ENCODE measurements at places on chromosomes 11 and 22.

DNA sequence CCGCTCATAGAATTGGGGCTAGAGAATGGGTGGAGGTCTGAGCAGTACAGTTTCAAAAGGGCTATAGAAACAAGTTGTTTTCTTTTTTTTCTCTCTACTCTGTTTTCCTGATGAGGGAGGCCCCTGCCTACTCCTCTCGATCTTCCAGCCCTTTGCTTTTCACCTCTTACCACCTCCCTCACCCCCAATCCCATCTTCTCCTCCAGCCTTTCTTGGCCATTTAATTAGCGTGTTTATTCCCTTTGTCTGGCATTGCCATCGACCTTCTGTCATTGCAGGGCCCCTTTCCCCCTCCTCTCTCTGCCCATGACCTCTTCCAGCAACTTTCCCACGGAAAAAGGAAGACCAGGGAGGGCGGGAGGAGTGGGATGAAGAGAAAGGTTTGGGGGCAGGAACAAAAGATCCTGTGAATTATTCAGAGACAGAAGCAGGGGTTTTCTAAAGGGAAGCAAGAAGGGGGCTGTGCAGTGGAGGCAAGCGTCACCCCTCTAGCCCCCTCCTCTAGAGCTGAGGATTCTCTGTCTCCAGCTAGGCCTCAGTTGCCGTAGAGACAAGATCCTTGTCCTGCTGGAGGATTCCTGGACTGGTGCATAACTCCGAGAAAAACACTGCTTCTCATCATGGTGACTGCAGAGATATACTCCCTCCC is 12.9 kb downstream of the DTX4 start:
- DNase-seq, result no peak

DNA sequence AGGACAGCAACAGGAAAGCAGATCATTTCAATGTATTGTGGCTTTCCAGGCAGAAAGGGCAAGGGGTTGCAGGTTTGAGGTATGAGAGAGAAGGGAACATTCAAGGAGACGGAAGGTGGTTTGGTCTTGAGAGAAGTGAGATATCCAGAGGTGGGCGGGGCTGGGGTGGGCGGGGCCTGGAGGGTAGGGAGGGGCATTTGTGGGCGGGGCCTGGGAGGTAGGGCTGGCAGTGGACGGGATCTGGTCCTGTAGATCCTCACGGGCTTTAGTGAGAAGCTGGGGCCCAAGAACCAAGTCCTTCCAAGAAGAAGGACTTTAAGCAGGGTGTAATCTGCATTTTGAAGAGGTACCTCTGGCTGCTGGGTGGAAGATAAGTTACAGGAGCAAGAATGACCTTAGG is 199.2 kb downstream of the MN1 start:
- no peak for DNase-seq

- DNase-seq, result no peak
Measured at GRCh38 chr22:23122992-23123803, 18.6 kb downstream of the RSPH14 start.

- peak; percentile 61 for DNase-seq
Measured at GRCh38 chr11:64916040-64916774, 802 bp downstream of the ATG2A start.

- peak; percentile 45 for DNase-seq
Measured at GRCh38 chr11:62593434-62594044, 2.2 kb upstream of the TUT1 start.

GRCh38 chr11:108870373-108871020 is 205.6 kb downstream of the DDX10 start:
- no peak for DNase-seq

DNA sequence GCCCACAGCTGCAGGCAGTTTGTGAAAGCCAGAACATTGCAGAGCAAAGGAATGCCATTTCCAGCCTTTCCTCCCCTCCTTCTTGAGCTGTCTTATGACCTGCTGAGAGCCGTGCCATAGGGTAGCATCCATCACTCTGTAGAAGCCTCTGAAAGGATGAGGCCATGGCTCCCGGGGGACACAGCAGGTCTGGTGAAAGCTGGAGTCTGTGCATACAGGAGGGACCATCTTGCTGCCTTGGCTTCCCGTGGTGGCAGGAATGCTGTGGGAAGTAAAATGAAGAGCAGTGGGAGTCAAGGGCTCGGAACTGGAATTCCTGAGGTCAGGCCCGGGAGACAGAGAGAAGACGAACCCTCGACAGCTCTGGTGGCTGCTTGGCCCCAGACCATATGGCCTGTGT is 30.9 kb downstream of the ANO1 start:
- DNase-seq, result no peak

DNA sequence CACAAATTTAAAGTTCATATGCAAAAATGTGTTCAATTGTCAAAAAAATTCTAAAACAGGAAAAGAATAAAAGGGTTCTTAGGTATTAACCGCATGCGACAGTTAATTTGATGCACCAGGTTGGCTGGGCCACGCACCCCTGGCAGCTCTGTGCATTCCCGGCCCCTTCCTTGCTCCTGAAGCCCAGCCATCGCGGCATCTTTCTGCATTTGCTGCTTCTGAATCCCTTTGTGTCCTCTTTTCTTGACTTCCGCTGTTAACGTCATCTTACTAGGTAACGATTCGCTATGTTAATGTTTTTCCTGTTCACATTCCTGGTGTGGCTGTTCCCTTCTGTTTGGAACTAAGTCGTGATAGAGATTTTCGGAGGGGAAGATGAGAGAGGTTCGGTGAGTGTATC is 7.9 kb upstream of the KLHDC7B start:
- no peak for DNase-seq

GRCh38 chr11:63613517-63614135 is 607 bp downstream of the PLAAT3 start:
- DNase-seq, result peak; percentile 46

DNA sequence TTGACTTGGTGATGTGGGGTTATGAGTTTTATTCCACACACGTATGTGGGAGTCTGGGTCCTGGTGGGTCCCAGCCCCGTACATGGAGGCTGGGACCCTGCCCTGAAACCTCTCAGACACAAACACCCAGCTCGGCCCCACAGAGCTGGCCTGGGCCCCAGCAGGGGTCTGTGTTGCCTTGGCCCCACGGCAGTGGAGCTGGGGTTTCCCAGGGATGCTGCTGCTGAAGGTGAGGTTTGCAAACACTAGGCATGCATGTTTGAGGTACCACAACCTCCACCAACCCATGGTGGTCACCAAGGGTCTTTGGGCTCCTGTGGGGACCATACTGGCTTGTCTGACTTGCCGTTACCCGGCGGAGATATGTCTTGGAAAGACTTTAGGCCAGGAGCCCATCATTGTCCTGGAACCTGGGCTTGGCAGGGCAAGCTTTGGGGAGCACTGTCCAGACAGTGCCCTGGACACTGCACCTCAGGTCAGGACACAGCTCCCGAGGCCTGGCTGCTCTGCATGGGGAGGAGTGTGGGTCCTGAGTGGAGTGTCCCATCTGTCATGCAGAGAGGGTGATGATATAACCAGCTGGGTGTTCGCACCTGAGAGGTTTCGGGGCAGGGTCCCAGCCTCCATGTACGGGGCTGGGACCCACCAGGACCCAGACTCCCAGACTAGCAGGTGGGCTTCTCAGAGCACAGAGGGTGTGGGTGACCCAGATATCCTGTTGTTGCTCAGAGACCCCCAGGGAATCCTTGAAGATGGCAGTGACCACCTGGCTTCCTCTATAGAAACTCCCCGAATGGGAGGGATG is 63.3 kb downstream of the KCNQ1 start:
- DNase-seq, result no peak

DNA sequence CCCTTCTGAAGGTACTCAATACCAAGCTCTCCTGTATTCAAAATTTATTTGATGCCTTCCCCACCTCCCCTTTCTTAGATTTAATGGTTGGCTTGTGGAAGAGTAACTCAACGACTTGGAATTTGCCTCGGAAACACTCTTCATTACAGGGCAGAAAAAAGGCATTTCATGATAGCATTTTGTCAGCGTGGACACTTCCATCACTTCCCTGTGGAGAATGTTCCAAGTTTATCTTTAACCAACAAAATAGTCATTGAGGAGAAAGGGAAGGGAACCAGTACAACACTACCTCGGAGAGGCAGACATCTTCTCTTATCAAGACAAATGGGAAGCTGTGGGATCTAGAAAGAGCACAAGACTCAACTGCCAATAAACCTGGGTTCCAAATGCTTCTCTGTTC is 177.2 kb upstream of the MTMR2 start:
- no peak for DNase-seq

DNA sequence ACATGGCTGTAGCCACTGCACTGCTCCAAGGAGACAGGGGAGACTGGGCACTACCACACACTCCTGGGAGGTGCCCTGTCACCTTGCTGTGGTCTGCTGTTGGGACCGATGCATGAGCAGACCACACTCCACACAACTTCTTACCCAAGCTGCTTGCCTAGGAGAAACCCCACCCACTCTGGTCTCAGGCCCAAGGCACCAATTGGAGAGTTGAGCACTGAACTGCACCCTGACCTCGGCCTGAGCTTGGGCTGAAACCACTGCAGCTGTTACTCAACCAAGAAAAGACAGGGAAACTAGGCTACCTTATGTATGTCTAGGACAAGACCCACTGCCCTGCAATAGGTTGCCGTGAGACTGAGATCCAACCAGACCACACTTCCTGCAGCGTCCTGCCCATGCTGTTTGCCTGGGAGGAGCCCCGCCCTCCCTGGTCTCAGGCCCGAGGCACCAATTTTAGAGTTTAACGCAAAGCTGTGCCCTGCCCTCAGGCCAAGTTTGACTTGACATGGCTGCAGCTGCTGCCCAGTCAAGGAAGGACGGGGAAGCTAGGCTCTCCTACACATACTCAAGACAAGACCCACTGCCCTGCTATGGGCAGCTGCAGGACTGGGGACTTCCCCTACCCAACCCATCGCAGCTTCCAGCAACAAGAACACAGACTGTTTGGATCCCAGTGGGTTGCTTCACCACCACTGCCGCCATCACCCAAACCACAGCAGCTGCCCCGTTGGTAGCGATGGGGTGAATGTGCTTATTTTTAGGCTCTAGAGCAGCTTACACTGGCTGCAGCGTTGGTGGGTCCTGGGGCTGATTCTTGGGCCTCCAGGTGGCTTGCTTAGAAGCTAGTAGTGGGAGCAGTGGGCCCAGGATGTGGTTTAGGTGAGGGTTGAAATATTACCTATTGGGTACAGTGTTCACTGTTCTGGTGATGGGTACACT is 66.8 kb downstream of the BRD1 start:
- DNase-seq, result peak; percentile 61

DNA sequence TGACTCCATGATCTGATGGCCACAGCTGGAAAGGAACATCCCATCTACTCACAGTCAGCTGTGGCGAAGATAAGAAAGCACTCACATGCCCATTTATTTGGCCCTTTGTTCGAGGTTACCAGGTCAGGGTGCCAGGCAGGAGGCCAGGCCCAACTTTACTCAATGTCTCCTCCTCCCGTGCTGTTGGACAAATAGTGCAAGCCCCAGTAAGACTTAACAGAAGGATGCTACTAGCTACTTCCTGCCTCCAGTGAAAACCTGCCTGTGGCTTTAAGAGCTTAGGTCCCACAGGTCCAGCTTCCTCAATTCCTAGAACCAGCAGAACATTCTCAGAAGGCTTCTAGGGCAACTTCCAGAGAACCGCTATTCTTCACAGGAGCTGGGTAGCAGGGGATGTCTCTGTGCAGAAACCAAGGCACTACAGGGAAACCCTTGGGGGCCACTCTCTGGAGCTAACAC is 12.9 kb upstream of the CRY2 start:
- DNase-seq, result no peak

- no peak for DNase-seq
Measured at GRCh38 chr11:68071281-68072048, 32.6 kb downstream of the TCIRG1 start.

GRCh38 chr11:72584293-72584938 is 89.8 kb downstream of the PDE2A start:
- DNase-seq, result no peak

- no peak for DNase-seq
Measured at GRCh38 chr11:2775626-2776350, 76.0 kb upstream of the KCNQ1OT1 start.

DNA sequence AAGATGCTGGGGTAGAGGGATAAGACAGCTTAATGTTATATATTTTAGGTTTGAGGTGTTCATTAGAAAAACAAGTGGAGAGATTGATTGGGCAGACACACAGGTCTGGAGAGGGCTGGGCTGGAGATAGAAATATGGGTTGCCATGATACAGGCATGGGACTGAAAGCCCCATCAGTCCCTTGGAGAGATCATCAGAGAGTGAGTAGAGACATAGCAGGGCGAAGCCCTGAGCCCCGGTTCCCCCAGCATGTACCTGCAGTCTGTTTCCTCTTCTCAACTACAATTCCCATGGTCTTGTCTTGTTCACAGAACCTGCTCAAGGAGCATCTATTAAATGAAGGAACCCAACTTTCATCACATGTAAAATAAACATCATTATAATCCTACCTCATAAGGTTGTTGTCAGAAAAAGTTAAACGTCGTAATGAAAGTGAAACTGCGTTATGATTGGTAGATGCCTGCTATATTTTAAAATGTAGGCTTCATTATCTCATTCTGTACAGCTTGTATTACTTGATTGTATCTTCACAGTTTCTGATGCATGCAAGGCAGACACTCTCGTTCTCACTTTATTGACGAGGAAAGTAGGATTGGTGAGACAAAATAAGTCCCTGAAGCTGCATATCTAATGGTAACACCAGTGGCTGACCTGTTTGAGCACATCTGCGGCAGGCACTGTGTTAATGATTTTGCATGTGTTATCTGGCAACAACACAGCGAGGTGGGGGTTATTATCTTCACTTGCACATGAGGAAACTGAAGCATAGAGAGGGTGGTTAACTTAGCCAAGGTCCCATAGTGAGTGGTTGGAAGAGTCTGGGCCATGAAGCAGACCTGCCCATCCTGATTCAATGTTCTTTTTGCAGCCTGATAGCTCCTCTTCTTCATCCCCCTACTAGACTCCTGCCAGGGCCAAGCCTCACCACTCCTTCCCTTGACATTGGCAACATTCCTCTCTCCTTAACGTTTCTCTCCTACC is 63.5 kb downstream of the ENDOD1 start:
- peak; percentile 13 for DNase-seq

DNA sequence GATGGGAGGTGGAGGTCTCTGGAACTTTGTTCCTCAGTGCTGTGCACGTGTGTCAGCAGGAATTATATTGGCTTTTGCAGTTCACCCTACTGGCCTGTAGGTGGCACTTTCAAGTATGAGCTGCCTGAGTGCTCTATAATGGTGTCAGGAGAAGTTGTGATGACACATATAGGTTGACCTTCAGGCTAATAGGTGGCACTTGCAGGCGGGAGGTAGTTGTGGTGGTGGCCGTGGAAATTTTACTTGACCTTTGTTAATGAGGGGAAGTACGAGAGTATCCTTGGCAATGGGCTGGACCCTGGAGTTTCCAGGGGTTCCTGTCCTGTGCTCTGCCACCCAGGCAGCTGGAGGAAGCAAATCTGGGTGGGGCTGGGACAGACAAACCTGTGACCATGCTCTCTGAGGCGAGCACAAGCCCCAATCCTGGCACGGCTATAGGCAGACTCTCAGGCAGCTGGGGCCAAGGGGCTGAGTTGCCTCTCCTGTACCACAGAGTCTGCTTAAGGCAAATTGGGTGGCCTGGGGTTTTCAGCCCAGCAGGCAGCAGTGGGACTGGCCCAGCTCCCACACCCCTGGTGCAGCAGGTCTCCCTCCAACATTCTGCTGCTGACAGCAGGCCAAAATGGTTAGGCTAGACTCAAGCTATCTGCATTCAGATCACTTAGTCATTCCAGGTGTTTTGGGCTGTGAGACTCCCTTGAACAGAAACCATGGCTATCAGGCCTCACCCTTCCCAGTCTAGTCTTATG is 147.5 kb upstream of the CTSC start:
- peak; percentile 51 for DNase-seq

- DNase-seq, result no peak
Measured at GRCh38 chr22:37283393-37283937, 1.2 kb downstream of the CYTH4 start.

- DNase-seq, result no peak
Measured at GRCh38 chr11:134666273-134667174, 254.5 kb upstream of the B3GAT1 start.
